Activated CD4-positive, alpha-beta T cell treated with anti-CD3 and anti-CD28 coated beads for 24 hours (primary cell): ENCODE measurements at places on chromosomes 4 and X.

- peak; percentile 25 for DNase-seq
These were observed 179.9 kb upstream of the PPP3CA start for GRCh38 chr4:101527188-101527587.

- DNase-seq = no peak
These were observed 688.6 kb downstream of the SH3BGRL start for GRCh38 chrX:81890521-81890920.

- no peak for DNase-seq
These were observed 39.9 kb downstream of the SAT1 start for GRCh38 chrX:23822841-23823240.

DNA sequence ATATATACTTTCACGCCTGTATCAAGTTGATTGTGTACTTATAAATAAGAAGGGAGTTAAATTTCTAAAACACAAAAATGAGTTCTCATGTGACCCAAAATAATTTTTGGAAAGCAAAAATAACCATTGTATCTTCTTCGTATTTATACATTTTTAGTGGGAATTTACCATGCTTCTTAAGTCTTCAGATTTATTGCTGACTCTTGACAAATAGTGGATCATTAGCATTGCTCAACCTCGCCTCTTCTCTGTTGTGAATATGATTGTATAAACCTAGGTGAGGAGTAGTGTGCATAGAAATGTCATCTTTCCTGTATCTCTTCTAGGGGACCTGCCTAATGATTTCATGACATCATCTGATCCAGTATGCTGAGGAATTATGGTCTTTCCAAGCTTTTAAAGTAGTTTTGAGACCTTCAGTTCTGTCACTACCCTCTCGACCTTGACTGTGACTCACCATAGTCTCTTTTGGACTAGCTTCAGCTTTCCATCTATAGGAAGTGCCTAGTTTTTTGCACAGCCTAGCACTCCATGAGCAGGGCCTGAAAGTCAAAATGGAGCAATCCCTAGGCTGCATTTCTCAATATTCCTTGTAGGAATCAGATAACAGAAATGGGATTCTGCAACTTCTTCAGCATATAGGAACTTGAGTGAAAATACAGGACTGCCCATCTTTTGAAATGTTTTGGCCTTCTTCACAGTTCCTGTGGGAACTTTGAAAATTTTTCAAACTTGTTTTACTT, 157.6 kb downstream of the ARX start:
- no peak for DNase-seq

GRCh38 chr4:115688961-115689360, 575.5 kb upstream of the NDST4 start:
- no peak for DNase-seq

GRCh38 chr4:150178161-150178560, 99.9 kb downstream of the DCLK2 start:
- no peak for DNase-seq

- DNase-seq = no peak
These were observed 35.7 kb downstream of the ZNF518B start for GRCh38 chr4:10421344-10422055.

DNA sequence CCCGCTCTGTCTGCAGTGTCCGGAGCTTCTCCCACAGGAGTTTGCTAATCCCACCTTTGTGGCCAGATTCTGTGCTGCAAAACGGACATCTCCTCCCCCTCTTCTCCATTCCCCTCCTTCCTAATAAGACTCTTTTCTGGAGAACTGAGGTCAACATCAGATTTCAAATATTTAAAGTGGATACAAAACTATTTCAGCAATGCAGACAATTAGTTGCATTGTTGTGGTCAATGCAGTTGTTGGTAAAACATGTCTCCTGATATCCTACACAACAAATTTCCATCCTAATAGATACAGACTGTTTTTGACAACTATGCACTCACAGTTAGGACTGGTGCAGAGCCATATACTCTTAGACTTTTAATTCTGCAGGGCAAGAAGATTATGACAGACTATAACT, 5.1 kb upstream of the MCUB start:
- no peak for DNase-seq

- no peak for DNase-seq
These were observed 19.4 kb downstream of the NKX6-1 start for GRCh38 chr4:84479663-84480062.

- DNase-seq = no peak
These were observed 142.5 kb upstream of the PJA1 start for GRCh38 chrX:69307756-69308155.

DNA sequence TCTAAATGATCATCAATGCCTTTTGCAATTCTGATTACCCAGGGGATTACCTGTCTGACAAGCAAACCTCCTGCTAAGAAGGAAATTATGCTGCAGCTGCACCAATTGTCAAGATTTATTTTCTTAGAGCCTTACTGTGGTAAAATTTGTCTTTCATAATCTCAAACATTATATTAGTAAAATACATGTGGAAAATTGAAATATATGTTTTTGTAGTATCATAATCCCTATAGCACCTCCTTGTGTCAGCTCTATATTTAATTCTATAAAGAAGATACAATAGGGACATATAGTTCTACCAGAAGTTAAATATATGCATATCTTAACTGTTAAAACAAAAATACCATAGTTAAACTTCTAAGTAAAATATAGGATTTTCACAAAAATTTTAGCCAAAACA, 655.6 kb upstream of the PCDH10 start:
- DNase-seq = no peak

DNA sequence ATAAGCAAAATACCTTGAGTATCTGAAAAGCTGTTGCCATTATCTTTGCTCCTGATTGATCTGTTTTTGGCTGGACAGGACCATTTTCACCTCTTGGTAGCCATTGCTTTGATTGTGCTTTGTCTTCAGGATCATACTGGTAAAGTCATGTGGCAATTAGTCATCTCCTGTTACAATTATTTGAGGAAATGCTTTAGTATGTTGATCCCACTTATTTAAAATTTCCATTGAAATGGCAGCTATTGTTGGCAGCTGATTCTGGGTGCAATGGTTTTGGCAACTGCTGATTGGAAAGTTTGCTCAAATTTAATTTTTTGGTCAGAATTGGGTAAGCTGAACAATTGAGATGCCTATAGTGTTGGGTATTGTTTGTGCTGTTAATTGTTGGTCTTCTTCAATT, 238.3 kb upstream of the TLL1 start:
- DNase-seq = no peak
